Iris pigment epithelial cell (primary cell): ENCODE measurements at places on chromosomes 2 and 18.

- DNase-seq, result no peak
Measured at GRCh38 chr2:232448304-232448690, 7.7 kb upstream of the ALPI start.

DNA sequence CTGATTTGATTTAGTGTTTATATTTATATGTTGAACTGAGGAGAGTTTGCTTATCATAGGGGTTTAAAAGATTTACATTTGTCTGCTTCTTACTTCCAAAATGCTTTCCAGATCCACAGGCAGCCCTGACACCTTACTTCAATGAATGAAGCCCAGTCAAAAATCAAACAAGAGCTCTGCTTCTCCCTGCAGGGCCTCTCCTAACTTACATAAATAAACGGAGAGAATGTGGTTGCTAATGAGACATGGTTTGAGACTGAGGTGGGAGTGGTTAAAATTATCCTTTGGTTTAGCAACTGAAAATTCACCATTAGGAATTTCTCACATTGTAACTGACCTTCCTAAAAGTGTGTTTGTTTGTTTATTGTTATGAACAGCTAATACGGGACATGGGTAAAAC, 612.3 kb upstream of the FANCL start:
- no peak for DNase-seq

DNA sequence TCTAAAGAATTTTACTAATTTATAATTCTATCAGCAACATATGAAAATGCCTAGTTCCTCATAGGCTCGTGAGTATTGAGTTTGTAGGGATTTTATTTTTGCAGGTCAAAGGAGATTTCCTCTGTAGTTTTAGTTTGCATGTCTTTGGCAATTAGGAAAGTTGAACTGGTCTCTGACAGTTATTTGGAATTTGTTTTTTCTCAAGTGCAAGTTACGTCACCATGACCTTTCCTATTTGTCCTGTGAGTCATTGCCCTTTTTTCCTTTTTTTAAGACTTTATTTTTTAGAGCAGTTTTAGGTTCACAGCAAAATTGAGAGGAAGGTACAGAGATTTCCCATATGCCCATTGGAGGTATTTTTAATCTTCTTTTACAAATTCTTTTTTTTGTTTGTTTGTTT, 29.0 kb downstream of the RAMP1 start:
- DNase-seq, result peak; percentile 78

- DNase-seq, result no peak
Measured at GRCh38 chr18:77133835-77134496, 1.4 kb upstream of the MBP start.

DNA sequence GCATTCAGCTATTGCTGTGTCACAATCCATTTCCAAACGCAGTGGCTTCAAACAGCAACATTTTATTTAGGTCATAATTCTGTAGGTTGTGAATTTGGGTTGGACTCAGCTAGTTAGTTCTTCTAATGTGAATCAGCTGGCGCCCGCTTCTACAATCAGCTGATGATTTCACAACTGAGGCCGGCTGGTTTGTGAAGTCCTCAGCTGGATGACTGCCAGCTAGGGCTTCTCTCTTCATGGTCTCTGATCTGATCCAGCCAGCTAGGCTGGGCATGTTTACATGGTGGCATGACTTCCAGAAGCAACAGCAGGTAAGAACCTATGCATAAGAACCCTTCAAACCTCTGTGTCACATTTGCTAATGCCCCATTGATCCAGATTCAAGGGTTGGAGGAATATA, 172.0 kb downstream of the SLC4A10 start:
- DNase-seq, result peak; percentile 24

- DNase-seq, result no peak
Measured at GRCh38 chr2:176477336-176477735, 208.1 kb downstream of the MTX2 start.

DNA sequence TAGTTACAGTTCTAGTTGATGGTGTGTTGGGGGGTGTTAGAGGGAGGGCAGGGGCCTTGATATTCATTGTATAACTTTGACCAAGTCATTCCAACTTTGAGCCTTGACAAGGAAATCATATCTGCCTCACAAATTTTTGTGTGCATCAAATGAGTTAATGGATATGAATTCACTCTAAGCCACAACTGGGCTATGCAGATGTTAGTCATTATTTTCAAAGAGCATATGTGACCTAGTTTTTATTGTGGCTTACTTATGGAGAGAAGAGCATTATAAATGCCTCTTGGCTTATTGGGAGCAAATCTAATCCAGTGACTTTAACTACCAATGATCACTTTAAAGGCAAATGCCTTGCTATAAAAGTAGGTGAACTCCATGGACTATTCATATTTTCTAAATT, 250.2 kb downstream of the LPIN1 start:
- peak; percentile 81 for DNase-seq

DNA sequence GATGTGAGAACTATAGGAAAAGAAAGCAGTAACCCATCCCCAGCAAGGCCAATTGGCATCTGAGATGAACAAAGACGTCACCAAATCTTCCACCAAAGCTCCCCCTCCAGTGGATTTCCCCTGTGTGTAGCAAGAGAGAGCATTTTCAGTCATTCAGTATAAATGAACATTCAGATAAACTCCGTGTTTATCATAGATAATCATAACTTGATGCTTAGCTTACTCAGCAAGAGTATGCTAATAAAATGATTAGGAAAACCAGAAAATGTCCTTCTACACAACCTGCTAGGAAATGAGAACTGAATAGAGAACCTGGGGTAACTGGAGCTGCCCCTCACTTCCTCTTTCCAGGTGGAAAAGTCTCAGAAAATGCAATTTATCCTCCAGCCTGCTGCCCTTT, 198.0 kb upstream of the CCDC150 start:
- no peak for DNase-seq

DNA sequence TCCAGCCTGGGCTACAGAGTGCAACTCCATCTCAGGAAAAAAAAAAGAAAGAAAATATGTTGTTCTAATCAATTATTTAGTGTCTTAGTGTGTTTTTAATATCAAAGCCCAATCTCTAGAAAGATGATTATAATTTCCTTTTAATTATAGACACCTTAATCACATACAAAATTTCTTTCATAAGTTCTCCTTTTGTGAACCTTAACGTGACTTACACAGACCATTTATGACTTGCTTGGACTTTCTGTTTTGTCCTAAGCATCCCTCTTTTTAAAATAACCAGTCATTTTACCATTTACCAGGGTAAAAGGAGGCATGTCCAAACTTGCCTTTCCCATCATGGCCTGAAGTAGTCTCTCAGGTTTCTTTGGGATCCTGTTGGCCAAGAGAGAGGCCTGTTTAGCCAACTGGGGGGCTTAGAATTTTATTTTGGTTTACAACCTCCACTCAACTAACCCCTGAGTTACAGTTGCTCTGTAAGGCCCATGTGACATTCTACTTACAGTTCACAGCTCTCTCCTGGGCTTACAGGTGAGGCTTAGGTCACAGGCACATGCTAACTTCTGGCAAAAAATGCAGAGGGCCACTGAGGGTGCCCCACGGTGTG, 23.9 kb upstream of the GPR155 start:
- peak; percentile 5 for DNase-seq

DNA sequence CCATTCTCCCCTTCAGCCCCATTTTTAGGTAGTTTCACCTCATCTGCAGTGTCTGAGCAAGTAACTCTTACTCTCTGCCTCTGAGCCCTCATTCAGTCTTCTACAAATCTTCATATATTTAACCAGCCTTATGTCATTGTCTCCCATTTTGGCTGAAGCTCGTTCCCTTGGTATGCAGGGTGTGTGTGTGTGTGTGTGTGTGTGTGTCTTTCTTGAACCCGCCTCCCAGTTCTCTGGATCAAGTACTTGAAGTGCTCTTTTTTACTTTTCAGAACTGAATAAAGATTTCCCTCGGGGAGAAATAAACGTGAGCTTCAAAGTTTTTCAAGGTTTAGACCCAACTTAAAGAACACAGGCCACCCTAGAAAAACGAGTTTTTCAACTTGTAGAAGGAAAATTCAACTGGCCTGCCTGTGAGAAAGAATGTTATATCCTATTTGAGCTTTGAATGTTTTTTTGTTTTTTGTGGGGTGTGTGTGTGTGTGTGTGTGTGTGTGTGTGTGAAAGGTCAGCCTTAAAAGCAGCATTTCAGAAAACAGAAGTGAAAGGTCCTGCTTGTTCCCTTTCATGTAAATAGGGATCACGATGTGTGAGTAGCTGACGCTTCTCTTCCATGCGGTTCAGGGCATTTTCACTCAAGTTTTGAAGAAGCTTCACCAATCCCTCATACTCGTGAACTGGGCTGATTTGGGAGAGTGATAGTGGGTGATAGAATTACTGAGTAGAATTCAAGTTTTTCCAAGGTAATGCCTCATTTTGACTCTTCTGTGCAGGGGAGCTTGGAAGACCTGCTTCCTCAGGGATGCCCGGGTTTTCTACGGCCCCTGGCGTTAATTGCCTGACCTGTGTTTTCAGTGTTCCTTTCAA, 50.6 kb upstream of the EML6 start:
- no peak for DNase-seq

DNA sequence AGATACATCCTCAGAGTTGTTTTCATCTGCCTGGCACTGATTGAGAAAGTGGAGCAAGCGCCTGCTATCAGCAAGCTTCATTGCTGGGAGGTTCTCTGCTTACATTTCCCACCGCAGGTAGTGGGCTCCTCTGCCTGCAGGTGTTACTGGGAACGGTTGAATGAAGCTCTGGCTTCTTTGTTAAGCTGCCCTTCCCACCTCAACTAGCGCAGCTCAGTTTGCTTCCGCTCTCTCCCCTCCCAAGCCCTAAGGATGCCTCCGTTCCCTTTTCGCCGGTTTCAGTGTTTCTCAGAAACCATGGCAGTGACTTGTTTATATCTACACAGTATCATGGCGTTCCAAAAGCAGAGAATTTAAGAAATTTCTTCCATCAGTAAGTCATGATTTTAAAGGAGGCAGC, 72.2 kb upstream of the B3GNT7 start:
- no peak for DNase-seq

DNA sequence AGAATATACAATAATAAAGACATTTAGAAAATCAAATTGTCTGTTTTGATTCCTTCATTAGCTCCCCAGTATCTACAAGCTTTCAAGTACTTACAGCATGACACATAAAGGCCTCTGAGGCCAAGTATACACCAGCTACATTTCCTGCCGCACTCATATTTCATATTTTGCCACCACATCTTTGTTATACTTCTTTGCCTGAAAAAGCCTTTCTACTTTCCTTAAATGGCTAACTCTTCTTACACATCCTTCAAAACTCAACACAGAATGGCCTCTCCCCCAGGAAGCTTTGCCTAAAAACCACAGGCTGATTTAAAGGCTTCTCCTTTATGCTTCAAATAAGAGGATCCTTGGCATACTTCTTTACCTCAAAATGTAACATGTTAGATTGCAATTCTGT, 4.5 kb downstream of the STK17B start:
- peak; percentile 93 for DNase-seq

- no peak for DNase-seq
Measured at GRCh38 chr2:218726004-218726574, 15.5 kb downstream of the TTLL4 start.

- DNase-seq, result peak; percentile 61
Measured at GRCh38 chr2:135299658-135300244, 231.3 kb downstream of the ZRANB3 start.

- DNase-seq, result peak; percentile 68
Measured at GRCh38 chr2:217650716-217651360, 352.0 kb downstream of the TNS1 start.

DNA sequence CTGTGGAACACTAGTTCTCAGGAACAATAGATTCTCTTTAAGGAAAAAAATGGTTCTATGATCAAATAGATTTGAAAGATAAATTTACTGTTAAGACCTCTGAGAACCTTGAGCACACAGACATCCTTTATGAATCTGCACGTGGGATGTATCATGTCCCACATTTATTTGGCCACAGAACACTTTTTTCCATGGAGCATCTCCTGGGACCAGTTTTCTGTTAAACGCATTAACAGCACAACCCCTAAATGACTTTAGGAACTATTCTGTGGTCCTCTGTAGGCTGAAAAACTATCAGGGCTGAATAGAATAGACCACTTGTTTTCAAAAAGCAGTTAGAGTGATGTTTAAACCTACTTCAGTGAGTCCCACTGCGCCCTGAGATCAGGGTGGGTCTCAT, 132.2 kb upstream of the PID1 start:
- no peak for DNase-seq

DNA sequence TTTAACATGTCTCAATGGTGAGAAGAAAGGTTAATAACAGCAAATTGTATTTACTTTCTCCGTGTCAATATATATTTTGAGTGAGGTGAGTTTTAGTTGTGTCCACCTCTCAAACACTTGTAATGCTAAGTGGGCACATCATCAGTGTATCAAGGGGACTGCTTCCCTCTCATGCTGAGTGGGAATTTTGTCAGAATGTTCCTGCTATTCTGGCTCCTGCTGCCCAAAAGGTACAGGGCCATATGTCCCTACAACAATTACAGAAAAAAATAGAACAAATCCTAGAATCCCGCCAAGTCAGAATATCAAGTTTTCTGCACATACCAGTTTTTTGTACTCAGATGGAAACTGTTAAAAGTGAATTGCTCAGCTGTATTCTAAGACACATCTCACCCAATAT, 5.4 kb upstream of the CERKL start:
- DNase-seq, result no peak

GRCh38 chr2:206423147-206423546, 20.2 kb upstream of the ADAM23 start:
- peak; percentile 74 for DNase-seq
